ENCODE measurements at places on chromosomes 6 and 20.
A peak's percentile ranks its signal among the peaks of the same experiment; 100 is the strongest.

DNA sequence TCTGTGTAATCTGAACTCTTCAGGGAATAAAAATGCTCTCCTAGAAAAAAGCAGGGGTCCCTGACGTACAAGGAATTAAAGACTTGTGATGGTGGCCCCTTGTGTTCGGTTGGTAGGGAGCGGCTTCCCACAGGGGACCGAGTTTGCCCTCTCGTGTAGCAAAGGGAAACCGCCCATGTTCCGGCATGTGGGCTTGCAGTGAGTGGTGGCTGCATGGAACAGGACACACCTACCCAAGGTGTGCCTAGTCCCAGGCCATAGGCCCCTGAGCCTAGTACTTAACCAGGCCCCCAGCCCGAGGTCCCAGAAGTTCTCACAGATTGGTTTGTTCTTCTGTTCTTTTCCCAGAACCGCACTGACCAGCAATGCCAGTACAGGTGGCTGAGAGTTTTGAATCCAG is 15.5 kb downstream of the MYBL2 start:
- no peak for DNase-seq

DNA sequence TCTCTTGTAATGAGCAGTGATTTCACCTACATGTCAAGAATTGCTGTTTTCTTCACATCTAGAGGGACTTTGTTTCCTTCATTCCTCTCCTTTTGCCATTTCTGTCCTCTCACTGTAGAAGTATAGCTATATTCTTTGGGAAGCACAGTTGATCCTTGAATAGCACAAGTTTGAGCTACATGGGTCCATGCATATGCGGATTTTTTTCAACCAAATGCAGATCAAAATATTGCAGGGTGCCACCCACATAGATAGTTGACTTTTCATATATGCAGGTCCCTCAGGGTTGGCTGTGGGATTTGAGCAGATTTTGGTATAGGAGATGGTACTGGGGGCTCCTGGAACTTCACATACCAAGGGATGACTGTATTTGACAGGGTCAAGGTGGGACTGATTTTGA is 41.1 kb downstream of the BLTP3A start:
- DNase-seq: no peak

DNA sequence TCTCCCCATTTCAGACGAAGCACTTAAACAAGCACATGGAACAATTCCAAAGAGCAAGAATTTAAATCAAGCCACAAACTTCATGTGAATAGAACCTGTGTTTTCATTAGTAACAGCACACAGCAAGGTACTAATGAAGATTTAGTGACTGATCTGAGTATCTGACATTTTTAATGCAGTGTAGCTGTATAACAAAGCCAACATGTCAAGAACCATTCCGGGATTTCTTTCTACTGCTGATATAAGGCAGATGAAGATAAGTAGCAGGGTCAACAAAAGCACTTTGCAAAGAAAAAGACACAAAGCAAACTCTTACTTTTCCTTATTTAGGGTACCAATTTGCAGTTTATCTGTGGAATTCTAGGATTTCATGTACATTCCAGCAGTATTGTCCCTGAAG is 11.3 kb downstream of the SLC17A5 start:
- DNase-seq: no peak

GRCh38 chr6:105994118-105994590 is 92.0 kb upstream of the PRDM1 start:
- DNase-seq: peak; percentile 20

GRCh38 chr20:42190084-42190483 is 571.9 kb upstream of the CHD6 start:
- DNase-seq: no peak

- DNase-seq: no peak
Observed at GRCh38 chr20:58086763-58087561, 141.5 kb downstream of the ANKRD60 start.

DNA sequence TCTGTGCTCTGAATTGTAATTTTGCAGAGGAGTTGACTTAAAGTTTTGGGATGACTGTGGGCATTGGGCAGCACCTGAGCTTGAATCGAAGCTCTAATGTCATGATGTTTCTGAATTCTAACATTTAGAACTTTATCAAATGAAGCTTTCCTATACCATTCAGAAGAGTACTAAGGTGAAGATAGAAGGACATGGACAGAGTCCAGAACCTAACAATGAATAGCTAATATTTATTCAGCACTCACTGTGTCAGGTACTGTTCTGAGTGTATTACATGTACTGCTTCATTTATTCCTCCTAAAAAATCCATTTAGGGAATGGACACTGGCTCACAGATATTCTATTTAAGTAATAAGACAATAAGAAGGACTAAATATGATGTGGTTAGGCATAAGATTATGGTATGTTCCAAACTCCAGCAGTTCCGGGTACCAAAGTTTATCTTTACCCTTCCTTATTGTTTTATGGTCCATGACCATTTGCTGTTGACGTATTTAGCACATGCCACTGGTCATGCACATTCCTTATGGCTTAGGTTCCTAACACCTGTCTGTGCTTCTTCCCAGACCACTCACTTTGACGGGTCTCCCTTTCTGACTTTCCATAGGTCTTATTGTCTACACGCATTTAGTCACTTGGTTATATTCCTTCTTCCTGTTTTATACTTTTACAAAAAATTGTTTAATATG is 20.3 kb downstream of the BCKDHB start:
- DNase-seq: no peak

GRCh38 chr6:2589171-2589661 is 161.5 kb downstream of the MYLK4 start:
- no peak for DNase-seq

GRCh38 chr20:61694682-61695081 is 371.0 kb downstream of the TAF4 start:
- no peak for DNase-seq

GRCh38 chr20:42588847-42589246 is 600.9 kb downstream of the PTPRT start:
- no peak for DNase-seq

DNA sequence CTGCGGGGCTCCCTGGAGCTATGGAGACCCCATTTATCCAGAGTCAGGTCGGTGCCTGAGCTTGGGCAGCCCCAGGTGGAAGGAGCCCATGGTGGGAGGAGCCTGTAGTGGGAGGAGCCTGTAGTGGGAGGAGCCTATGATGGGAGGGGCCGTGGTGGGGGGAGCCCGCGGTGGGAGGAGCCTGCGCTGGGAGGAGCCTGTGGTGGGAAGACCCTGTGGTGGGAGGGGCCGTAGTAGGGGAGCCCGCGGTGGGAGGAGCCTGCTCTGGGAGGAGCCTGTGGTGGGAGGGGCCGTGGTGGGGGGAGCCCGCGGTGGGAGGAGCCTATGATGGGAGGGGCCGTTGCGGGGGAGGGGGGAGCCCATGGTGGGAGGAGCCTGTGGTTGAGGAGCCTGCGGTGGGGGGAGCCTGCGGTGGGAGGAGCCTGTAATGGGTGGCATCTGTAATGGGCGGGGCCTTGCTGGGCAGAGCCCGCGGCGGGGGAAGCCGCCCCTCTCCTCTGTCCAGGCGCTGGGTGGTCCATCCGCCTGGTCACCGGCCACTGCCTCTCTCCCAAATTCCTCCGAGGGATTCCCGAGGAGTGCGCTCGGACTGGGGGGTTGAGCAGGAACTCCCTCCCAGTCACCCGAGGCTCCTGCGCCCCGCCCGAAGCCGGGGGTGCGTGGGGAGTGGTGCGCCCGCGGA is 567 bp upstream of the FNDC11 start:
- peak; percentile 83 for DNase-seq

GRCh38 chr20:54491506-54491905 is 16.1 kb downstream of the DOK5 start:
- DNase-seq: no peak

DNA sequence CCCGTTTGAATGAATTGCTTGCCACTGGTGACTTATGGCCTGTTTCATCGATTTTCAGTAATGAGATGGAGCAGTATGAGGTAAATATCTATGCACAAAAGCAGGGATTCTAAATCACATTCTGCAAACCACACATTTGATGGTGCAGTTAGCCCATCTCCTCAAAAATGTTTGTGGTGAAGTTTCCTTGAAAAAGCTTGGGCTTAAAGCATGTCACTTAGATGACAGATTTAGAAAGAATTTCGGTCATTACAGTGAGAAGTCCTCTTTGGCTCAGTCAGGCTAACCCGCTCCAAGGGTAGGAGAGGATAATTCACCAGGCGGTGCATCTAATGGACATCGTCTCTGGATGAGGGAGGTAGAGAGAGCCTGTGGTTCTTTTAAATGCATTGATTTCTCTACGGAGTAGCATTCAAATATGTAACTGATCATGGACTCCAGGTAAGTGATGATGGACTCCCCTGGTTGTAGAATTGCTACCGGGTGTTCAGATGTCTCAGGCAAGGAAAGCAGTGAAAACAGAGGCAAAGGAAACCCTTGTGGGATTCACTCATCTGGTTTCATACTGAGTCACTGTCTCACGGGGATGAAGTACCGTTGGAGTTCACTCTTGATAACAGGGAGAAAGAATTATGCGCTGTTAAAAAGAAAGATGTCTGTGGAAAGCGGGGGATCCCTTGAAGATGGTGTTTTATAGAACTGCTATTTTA is 65.3 kb downstream of the AIG1 start:
- DNase-seq: no peak

All from activated CD8-positive, alpha-beta memory T cell treated with anti-CD3 and anti-CD28 coated beads for 1 hour (primary cell).